ENCODE measurements at places on chromosomes 16 and 17. TPM values are rescaled to one million over a fixed set of nuclear protein-coding genes. Genes with fewer than 3 reads are reported as not detected.

PTGES3L gene
- total RNA-seq, result 0.09 TPM

CDK3 gene
- 0.65 TPM for total RNA-seq

EIF1 gene
- 73.2 TPM for total RNA-seq

ARL6IP1 gene
- 1,315 TPM for total RNA-seq

CSF3 gene
- total RNA-seq, result not detected

SERPINF2 gene
- total RNA-seq, result 0.09 TPM

DPEP2 gene
- total RNA-seq, result 15.0 TPM

CCL4 gene
- total RNA-seq, result not detected

IL32 gene
- 5.2 TPM for total RNA-seq

RAB40B gene
- 6.8 TPM for total RNA-seq

GPR179 gene
- total RNA-seq, result not detected

TNFSF13 gene
- total RNA-seq, result 0.34 TPM

EVPLL gene
- total RNA-seq, result not detected

ZG16 gene
- total RNA-seq, result not detected

MYBBP1A gene
- 26.3 TPM for total RNA-seq

DHRS7C gene
- not detected for total RNA-seq

TMEM220 gene
- total RNA-seq, result 2.3 TPM

DYNLRB2 gene
- total RNA-seq, result 0.54 TPM

LDHD gene
- 0.65 TPM for total RNA-seq

TP53TG3F gene
- not detected for total RNA-seq

CCL7 gene
- 0.09 TPM for total RNA-seq

USP31 gene
- total RNA-seq, result 34.1 TPM

SMPD3 gene
- total RNA-seq, result under 0.01 TPM

CBX2 gene
- total RNA-seq, result 3.3 TPM

PPY gene
- not detected for total RNA-seq

BRIP1 gene
- total RNA-seq, result 1.9 TPM

VWA3A gene
- total RNA-seq, result not detected

PIRT gene
- not detected for total RNA-seq

KRT33B gene
- not detected for total RNA-seq

ATXN1L gene
- 16.4 TPM for total RNA-seq

CACNA1H gene
- total RNA-seq, result 0.09 TPM

RNF222 gene
- total RNA-seq, result not detected

HS3ST4 gene
- total RNA-seq, result not detected

FAM171A2 gene
- 5.0 TPM for total RNA-seq

KRTAP9-4 gene
- not detected for total RNA-seq

TAF15 gene
- total RNA-seq, result 97.3 TPM

GAST gene
- total RNA-seq, result not detected

CHST5 gene
- total RNA-seq, result under 0.01 TPM

BCO1 gene
- not detected for total RNA-seq

TMEM92 gene
- total RNA-seq, result not detected

PRSS22 gene
- not detected for total RNA-seq

UBALD2 gene
- 7.9 TPM for total RNA-seq

EVPL gene
- total RNA-seq, result not detected

ABHD15 gene
- total RNA-seq, result 5.0 TPM

DBF4B gene
- 0.98 TPM for total RNA-seq

KRT31 gene
- total RNA-seq, result not detected

NPIPA5 gene
- 0.52 TPM for total RNA-seq

TPPP3 gene
- 0.11 TPM for total RNA-seq

ATP1B2 gene
- total RNA-seq, result not detected

DNAH3 gene
- not detected for total RNA-seq

MYH3 gene
- 0.52 TPM for total RNA-seq

RNU2-1 gene
- not detected for total RNA-seq

KRT16 gene
- total RNA-seq, result not detected
